ENCODE measurements at places on chromosomes 7 and 10.

DNA sequence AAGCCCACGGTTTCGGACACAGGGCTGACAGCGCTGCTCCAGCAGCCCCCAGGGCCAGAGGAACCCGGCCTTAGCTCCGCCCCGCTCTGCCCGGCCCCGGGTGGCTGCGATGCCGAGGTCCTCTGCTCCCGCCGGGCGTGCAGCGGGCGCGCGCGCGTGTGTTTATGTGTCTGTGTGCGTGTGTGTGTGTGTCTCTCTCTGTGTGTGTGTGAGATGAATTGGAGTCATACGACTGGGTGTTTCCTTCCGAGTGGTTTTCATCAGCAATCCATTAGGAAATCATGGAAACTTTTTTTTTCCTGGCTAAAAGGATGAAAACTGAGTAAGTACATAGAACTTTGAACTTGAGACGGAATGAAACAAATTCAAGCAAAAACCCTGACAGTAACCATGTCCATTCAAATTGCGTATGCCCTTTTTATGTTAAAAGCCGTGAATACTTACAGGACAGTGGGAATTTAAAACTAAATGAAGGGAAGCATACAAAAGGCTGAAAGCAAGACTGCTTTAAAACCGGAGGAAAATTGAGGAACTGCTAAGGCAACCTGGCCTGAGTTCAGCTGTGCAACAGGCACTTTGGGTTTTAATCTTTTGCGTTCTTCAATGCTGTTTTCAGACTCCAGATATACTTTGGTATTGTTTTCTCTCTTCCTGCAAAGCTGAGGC, at the start of gene CPED1:
CPED1 (plus strand) TSS at position 121 of the 666 bp plus-strand sequence. CDS start 911 bp downstream, outside the sequence.
- DNase-seq, result peak; percentile 29

DNA sequence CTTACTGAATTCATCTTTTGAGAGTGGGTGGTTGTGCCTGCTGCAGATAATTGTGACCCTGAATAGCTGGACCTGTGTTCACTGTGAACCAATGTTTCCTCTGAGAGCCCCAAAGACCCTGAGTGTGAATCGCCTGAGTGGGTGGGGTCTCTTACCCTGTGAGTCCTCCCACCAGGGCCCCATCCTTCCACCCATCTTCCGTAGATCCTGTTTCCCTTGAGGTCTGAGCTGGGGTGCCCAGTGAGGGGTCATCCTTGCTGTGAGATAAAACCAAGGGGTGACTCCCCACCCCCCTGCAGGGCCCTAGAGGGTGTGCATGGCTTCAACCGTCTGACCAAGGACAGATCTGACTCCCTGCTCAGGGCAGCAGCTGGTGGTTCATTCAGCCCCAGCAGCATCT, 78.0 kb upstream of the ZNF479 start:
- no peak for DNase-seq

- DNase-seq, result no peak
Measured at GRCh38 chr10:132602614-132603013, 65.0 kb downstream of the INPP5A start.

DNA sequence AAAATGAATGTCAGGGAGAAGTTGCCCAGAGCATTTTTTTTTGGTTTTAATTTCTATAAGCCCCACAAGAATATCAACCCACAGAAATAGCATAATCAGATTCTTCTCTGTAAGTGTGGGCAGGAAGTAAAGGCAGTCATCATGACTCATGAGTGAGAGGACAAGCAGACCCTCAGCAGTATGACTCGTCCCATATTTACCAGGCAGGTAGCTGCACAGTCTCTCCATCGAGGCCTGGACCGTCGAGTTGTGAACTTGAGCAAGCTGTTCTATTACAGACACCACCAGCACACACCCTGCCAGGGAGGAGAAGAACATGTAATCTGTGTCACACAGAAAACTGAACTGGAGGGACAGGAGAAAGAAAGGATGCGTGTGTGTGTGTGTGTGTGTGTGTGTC, 37.8 kb downstream of the AOAH start:
- DNase-seq, result peak; percentile 50

DNA sequence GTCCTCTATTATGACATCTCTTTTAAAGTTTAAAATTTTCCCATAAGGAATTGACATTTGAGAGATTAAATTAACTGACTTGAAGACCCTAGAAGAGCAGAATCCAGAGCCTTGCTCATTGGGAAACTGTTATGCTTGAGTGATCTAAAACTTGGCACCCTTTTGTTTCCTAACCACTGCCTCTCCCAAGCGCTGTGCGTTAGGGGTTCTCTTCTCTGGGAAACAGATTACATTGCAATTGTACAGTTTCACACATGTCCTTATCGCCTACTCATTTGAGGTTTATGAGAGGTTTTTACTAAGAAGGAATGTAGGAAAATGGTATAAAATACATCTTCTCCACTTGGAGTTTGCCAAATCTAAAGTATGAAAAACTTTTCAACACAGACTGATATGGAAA, 126.8 kb upstream of the AMPH start:
- no peak for DNase-seq

DNA sequence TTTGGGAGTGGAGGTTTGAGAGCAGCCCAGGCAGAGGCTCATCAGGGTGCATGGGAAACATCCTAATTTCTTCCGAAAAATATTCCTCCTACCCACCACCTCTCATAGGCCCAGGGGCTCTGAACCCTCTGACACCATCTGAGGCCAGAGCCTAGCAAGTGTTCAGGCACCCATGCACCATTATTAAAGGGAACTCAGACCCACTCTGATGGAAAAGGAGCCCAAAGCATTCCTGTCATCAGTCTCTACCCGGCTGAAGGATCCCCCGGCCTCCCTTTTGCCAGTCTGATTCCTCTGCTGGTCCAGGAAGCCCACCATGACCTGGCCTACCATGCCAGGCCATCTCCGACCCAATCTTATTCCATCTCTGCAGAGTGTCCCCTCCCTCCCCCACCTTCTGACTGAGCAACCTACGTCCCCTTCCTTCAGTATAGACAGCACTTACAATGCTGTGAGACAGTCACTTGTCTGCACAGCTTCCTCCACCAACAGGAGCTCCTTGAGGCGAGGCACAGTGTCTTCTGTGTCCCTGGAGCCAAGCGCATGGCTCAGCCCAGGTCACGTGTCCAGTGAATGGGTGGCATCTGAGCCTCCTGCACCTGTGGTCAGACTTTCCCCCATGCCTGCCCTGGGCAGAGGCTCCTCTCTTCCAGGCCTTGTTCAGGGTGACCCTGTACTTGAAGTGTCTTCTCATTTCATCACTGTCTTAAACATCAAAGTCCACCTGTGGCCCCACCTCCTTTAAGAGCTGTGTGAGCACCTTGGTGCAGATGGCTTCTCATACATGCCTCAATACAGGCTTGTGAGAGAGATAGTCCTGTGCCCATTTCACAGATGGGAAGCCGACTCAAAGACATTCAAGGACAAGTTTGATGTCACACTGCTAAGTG, 889 bp upstream of the GPR15LG start:
- DNase-seq, result no peak

DNA sequence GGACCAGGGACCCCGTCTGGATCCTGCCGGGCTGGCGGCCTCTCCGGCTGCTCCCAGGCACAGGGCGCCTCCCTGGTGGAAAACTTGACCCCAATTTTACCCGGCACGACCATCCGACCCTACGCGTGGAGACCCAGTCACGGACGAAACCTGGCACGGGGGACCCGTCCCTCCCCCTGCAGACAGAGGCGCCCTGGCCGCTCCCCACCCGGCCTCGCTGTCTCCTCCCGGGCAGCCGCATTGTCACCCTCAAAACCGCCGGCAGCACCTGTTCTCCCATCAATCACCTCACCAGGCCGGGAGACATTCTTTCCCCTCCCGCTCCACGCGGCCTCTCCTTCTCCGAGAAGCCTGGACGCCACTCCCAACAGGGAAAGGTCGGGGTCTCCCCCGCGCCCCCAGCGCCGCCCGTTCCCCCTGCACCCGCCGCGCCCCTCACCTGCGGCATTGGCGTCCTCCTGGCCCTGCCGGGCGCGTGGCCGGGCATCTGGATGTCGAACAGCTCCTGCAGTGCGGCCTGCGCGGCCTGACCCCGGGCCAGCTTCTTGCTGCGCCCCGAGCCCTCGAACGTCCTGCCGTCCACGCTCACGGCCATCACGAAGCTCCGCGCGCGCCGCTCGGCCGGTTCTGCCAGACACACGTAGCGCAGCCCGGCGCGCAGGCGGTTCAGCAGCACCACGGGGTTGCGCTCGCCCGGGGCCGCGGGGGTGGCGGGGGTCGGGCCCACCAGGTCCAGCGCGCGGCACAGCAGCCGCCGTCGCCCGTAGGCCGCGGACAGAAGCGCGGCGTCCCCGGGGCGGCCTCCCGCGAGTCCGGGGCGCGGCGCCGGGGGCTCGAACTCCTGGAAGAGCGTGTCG, 306.6 kb downstream of the WDR37 start:
- no peak for DNase-seq

GRCh38 chr7:21361413-21362125, 66.3 kb upstream of the SP4 start:
- DNase-seq, result no peak

GRCh38 chr7:158112571-158113320, 474.9 kb downstream of the PTPRN2 start:
- no peak for DNase-seq

- no peak for DNase-seq
Measured at GRCh38 chr10:45135443-45136198, 134.9 kb downstream of the ZNF22 start.

GRCh38 chr7:46672861-46673260, 751.8 kb upstream of the IGFBP3 start:
- DNase-seq, result no peak

DNA sequence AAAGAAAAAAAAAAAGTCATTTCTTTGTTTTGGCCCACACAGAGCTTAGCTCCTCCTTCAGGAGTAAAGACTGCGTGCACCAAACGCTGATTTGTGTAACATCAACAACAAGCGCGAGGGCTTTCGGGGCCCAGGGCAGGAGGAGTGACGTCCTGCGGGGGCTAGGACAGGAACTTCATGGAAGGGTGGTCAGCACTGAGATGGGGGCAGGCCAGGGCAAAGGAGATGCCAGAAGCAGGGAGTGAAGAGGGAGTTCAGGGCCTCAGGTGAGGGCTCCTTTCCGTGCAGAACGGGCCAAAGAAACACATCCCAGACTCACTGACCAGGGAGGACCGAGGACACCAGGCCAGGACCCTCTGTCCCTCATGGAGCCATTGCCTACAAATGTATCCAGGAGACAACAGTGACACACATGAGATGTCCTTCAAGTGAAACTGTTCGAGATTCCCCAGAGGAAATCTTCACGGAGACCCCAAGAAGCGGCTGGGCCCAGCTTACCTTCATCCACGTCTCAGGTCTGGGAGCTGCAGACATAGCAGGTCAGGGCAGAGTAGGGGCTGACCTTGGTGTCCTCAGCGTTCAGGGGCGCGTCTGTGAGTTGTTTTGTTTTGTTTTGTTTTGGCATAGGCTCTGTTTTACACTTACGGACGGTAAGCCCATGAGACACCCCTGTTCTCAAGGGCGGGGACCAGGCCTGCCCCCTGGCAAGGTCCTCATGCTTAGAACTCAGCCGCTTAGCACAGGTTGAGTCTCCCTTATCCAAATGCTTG, 30.4 kb upstream of the SHH start:
- DNase-seq, result no peak

DNA sequence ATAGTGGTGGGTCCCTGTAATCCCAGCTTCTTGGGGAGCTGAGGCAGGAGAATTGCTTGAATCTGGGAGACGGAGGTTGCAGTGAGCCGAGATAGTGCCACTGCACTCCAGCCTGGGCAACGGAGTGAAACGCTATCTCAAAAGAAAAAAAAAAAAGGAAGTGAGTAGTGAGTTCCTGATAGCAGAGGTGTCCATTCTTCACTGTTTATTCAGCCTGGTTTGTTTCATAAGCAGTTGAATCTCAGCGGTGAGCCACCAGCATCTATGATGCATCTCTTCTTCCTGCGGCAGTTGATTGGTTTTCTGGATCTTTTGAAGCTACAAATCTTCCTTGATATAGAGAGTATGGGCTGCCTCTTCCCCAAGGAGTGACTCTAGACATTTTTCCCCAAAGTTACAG, 316.1 kb upstream of the MTPN start:
- no peak for DNase-seq

DNA sequence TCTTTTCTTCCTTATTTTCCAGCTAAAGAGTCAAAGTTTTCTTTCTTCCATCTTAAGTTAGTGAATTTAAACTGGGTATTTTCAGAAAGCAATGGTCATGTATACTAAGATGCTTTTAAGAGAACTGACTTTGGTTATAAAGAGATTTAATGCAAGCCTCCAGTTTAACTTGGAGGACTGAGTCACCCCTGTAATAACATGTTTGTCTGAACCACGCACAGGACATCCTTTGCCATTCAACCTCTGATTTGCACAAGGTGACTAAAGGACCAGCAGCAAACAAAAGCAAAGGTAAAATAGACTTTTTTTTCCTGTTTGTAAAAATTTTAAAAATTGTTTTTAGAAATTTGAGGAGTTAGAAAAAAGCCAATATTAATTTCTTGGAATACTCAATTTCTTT, 2.9 kb downstream of the HYAL4 start:
- no peak for DNase-seq

- no peak for DNase-seq
Measured at GRCh38 chr10:104657457-104657856, 16.4 kb downstream of the SORCS3 start.

DNA sequence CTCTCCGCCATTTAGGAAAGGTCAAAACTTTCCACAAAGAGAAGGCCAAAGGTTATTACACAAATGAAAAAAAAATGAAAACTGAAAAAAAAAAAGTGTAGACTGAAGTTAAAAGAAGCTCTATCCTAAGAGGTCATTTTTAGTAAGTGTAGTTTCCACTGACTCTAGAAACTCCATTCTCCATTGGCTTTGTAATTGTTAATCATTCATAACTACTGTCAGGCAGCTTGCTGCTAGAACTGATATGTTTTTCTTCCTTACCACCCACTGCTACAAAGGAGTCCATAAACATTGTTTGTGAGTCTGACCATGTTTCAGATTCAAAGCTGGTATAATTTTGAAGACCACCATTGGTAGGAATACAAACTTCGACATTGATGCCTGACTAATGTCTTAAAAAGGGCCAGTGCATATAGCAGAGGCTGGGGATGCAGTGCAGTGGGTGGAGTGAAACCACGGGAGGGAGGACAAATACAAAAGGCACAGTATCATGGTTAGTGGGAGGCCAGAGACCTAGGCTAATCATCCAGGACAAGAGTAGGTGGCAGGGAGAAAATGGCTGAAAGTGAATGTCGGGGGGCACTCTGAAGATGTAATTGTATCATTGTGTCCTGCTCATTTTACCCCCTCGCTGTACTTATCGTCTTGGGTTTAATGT, 16.9 kb upstream of the DYNC1I1 start:
- no peak for DNase-seq

GRCh38 chr10:120456143-120456625, 843 bp upstream of the PLPP4 start:
- DNase-seq, result no peak

- no peak for DNase-seq
Measured at GRCh38 chr7:121666306-121666705, 206.7 kb upstream of the PTPRZ1 start.

DNA sequence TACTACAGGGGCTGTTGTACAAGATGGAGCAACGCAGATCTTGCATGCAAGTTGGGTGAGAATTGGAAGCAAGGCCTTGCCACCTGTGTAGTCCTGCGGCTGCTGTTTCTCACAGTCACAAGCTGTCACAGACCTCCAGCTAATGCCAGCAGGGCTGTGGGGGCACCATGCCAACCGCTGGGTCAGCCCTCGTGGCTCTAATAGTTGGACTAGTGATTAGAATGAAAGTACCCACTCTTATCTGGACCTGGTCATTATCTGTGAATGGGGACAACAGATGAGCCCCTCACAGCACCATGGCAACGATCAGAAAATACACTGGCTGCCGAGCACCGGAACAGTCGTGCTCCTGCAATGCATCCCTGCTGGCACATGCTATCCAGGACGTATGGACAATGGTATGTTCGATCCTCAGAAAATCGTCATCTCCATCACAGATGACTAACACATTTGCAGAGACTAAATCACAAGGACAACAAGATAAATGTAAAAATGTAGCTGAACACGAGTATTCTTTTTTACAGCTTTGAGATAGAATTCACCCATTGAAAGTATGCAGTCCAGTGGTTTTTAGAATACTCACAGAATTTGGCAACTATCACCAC, 80.4 kb upstream of the CALN1 start:
- no peak for DNase-seq
